Karpas-422 (cell line): ENCODE measurements at places on chromosomes 16 and 17.

DNA sequence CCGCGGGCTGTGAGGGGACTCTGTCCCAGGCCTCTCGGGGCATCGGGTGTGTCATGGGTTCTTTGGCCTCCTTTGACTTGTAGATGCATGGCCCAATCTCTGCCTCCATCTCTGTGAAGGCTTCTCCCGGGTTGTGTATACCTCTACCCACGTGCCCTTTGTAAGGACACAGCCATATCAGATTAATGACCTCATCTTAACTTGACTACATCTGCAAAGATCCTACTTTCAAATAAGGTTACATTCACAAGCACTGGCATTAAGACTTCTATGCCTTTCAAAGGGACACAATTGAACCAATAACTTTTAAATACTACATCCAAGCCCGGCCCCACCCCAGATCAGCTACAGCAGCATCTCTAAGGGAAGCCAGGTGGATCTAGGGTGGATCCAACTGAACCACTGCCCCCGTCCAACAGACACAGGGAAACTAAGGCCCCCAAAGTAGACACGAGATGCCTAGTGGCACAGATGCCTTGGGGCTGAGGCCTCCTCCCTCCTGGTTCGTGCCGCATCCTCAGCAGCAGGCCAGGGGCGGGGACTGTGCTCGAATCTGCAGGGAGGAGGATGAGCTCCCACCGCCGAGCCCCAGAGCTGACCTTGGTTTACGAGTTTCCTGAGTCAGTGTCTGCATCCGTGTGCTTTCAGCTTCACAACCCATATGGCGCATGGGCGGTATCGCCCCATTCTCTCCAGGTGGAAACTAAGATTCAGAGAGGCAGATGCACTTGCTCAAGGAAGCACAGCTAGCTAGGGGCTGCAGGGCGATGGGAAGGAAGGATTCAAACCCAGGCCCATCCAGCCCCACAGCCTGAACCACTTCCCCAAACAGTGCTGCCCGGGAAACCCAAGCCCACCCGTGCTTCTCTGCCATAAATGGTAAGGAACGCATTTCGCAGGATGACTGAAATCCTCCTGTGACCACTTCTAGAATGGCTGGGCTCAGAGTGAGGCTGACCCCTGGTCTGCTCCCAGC is 353.3 kb downstream of the C16orf95 start:
- DNase-seq, result no peak

GRCh38 chr16:75206749-75207451 is at the start of gene CTRB2:
Gene CTRB2, minus strand, starts transcription at chr16:75207161. Its CDS starts 20 bp downstream, at chr16:75207141.
- no peak for DNase-seq

DNA sequence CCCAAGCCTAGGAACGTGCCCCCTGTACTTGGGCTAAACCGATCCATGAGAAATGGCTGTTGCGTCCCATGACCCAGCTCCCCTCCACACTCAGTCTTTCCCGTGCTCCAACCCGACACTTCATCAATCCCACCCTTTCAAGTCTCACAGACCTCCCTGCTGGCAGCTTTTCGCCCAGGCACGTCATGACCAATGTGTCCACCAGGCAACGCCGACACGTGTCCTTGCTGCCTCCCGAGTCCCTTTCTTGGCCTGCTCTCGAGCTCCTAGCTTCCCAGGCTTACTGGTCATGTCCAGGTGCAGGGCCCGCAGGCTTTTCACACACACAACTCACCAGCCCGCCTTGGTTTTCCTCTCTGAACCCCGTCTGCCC is 12.2 kb downstream of the MNT start:
- no peak for DNase-seq

DNA sequence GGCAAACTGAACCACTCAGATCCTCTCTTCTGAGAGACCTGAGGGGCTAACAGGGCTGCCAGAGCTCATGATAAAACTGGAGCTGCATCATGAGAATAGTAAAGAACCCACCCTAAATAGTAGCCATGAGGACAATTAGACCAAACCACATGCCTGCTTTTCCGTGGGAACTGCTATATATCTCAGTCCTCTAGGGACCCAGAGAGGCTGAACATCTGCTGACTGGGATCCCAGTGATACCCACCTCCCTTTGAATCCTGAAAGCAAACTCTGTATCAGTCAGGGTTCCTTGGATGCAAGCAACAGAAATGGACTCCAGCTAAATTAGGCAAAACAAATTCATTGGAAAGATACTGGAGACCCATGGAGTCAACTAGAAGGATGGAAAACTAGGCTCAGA is 6.5 kb downstream of the MT1X start:
- no peak for DNase-seq

DNA sequence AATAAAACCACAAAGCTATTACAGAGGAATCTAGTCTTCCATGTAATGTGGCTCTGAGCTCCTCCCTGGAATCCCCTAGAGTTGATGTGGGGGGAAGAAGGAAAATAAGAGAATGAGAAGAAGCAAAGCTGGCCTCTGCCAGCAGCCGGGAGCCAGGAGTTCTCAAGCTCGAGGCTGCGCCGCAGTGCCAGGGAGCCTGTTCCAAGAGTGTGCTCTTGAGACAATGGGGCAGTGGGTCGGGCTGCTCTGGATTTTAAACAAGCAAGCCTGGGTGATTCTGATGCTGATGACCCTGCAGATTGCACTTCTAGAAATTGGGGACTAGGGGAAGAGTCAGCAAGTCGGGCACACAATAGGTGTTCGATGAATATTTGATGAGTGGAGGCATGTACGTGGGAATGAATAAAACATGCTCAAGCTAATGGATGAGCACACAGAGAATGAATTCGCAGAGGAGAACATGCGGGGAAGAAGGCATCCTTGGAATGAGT is 119.9 kb downstream of the CMIP start:
- DNase-seq, result no peak

- no peak for DNase-seq
Observed at GRCh38 chr17:30315106-30315505, 18.8 kb downstream of the TMIGD1 start.

GRCh38 chr17:75571197-75571884 is 16.3 kb upstream of the MYO15B start:
- peak; percentile 91 for DNase-seq

GRCh38 chr16:89283449-89283848 is 65.9 kb downstream of the ZNF778 start:
- no peak for DNase-seq
